ENCODE measurements at places on chromosomes 1 and 21.

DNA sequence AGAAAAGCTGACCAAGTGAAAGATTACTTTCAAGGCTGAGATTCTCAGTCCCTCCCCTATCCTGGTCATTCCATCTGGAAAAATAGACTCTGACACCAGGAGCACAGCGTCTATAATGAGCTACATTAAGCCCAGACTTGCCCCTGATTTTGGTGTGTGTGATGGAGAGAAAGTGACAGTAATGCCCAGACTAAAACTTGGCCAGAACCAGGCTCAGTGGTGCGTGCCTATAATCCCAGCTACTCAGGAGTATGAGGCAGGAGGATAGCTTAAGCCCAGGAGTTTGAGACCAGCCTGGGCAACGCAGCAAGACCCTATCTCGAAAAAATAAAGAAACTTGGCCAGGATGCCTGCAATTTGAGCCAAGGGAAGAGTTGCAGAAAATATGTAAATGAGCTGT, 15.9 kb downstream of the PLEKHA6 start:
- no peak for DNase-seq

DNA sequence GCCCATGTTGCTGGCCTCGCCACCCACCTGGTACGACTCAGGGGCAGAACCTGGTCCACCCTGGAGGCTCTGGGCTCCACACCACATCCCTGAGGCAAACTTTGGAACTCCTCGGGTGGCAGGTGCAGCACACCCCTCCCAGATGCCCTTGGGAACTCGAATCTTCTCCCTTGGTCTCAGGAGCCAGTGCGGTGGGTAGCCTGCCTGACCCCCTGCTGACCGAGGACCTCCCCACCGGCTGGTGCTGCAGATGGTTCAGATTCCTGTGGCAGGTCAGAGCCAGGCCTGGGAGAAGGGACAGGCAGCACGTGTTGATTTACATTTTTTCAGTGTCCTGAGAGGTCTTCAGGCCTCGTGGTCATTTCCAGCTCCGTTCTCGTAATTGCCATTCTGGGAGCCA, 6.3 kb upstream of the CFAP410 start:
- no peak for DNase-seq

- DNase-seq = no peak
Measured at GRCh38 chr1:165826565-165827267, 698 bp upstream of the UCK2 start.

- no peak for DNase-seq
Measured at GRCh38 chr1:160619742-160620277, 27.0 kb downstream of the SLAMF1 start.

GRCh38 chr21:15653710-15654109, 76.1 kb upstream of the USP25 start:
- no peak for DNase-seq

DNA sequence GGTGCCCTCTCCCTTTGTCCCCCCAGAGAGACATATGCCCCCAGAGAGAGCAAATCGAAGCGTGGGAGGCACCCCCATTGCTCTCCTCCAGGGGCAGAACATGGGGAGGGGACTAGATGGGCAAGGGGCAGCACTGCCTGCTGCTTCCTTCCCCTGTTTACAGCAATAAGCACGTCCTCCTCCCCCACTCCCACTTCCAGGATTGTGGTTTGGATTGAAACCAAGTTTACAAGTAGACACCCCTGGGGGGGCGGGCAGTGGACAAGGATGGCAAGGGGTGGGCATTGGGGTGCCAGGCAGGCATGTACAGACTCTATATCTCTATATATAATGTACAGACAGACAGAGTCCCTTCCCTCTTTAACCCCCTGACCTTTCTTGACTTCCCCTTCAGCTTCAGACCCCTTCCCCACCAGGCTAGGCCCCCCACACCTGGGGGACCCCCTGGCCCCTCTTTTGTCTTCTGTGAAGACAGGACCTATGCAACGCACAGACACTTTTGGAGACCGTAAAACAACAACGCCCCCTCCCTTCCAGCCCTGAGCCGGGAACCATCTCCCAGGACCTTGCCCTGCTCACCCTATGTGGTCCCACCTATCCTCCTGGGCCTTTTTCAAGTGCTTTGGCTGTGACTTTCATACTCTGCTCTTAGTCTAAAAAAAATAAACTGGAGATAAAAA, 8.4 kb downstream of the EFNA3 start:
- no peak for DNase-seq

- no peak for DNase-seq
Measured at GRCh38 chr21:22582026-22582425, 1583.8 kb downstream of the NCAM2 start.

DNA sequence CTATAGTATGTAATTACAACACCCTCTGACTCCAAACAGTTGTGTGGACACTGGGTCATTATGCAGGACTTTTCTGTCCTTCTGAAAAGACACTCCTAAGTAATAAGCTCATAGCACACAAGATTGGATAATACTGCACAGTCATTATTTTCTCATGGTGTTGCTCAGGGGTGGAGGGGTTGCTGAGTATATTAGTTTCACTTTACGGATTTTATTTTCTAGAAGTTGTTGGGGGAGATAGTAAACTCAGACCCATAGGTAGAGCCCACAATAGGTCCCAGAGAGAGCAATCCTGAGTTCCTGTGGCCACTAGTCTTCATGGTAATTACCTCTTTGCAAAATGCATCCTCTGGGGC, 53.4 kb downstream of the DUSP10 start:
- DNase-seq = no peak

GRCh38 chr1:175861626-175862367, 118.4 kb upstream of the TNR start:
- DNase-seq = no peak

DNA sequence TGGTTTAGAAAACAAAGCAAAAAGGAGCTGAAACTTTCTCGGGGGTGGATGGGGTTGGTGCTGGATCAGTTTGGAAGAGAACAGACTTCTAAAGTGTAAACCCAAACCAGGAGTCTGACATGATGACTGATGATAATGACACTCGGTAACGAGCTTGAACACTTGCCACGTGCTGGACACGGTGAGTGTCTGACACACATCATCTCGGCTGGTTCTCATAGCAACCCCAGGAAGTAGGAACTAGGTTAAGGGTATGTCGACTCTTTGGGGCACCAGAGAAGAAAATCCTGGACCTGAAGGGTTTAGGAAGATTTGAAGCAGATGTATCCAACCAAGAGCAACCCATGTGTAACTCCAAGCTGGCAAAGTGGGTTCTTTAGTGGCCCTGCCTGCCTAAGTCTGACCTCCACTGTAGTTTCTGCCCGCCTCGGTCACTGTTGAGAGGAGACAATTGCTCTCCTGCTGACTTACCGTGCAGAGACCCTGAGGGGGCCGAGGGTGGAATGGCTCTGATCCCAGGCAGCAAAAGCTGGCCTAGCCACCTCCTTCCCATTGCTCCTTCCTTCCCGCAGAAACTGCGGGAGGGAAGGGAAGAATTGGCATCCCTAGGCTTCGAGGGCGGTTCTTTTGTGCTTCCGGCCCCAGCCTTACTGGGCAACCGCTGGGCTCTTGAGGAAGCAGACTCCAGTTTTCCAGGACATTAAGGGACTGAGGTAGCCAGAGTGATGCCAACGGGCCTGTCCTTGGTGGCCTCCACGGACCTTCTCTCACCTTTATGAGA, 156.0 kb downstream of the TOMM20 start:
- no peak for DNase-seq

- DNase-seq = no peak
Measured at GRCh38 chr1:224064150-224064549, 49.8 kb upstream of the FBXO28 start.

GRCh38 chr1:86993269-86993985, 79.0 kb downstream of the HS2ST1 start:
- no peak for DNase-seq

GRCh38 chr1:11530731-11531311, 51.9 kb downstream of the DISP3 start:
- DNase-seq = no peak

DNA sequence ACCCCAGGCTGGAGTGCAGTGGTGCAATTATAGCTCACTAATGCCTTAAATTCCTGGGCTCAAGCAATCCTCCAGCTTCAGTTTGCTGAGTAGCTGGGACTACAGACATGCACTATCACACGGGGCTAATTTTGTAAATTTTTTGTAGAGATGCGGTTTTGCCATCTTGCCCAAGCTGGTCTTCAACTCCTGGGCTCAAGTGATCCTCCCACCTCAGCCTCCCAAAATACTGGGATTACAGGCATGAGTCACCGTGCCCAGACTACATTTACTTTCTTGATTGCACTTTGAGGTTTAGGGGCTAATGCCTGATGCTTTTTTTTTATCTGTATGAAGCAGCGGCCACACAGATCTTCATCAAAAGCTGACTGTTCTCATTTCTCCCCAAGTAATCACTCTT, 124.6 kb downstream of the KIF26B start:
- DNase-seq = no peak

GRCh38 chr1:18941221-18942141, 15.0 kb downstream of the IFFO2 start:
- DNase-seq = no peak

DNA sequence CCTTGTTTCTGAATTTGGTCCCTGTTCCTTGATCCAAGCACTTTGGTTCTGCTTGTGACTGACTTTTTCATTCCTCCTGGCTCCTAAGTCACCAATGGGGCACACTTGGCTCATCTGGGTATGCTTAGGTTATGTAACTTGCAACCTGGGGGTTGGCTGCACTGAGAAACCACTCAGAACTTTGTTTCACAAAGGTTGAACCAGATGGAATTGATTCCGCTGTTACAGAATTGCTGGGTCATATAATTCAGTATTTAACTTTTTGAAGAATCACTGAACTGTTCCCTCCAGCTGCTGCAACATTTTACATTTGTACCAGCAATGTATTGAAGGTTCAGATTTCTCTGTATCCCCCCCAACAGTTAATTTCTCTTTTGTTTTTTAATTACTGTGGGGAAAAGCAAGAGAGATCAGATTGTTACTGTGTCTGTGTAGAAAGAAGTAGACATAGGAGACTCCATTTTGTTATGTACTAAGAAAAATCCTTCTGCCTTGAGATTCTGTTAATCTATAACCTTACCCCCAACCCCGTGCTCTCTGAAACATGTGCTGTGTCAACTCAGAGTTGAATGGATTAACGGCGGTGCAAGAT, 9.6 kb upstream of the NVL start:
- no peak for DNase-seq

GRCh38 chr1:228373681-228374571, 32.7 kb downstream of the TRIM11 start:
- DNase-seq = no peak

DNA sequence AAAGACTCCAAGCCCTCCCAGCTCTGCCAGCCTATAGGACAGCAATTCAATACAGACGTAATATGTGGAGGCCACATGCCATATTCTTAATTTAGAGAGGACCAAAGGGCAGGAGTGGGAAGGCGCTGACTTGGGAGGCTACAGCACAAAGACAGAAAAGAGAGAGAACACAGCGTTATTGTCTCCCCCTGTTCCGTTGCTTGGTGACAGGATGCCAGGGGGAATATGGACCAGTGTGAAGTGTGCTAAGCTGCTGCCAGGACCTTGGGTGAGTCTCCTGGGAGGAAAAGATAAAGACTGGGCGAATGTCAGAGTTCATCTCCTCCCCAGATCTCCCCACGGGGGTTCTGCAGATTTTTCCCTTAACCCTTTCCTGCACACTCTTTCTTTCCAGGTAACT, 102.1 kb upstream of the ADAR start:
- DNase-seq = no peak

- peak; percentile 46 for DNase-seq
Measured at GRCh38 chr1:236103646-236104218, 38.6 kb upstream of the GPR137B start.

DNA sequence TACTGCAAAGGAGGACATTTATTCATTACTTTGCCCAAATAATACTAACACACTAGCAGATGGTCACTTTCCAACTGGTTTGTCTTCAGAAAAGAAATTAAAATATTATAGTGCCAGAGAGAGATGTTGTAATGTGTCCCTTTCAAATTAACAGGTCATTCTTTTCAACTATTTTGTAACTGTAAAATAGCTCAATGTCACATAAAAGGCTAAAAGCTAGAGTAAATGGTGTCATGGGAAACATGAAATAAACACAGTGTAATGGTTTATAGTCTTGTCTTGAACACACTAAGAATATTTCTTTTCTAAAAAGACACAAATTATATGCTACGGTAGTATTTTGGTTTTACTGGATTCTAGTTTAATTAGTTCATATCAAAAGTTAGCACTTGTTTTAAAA, 77.8 kb downstream of the ADGRL2 start:
- DNase-seq = no peak

DNA sequence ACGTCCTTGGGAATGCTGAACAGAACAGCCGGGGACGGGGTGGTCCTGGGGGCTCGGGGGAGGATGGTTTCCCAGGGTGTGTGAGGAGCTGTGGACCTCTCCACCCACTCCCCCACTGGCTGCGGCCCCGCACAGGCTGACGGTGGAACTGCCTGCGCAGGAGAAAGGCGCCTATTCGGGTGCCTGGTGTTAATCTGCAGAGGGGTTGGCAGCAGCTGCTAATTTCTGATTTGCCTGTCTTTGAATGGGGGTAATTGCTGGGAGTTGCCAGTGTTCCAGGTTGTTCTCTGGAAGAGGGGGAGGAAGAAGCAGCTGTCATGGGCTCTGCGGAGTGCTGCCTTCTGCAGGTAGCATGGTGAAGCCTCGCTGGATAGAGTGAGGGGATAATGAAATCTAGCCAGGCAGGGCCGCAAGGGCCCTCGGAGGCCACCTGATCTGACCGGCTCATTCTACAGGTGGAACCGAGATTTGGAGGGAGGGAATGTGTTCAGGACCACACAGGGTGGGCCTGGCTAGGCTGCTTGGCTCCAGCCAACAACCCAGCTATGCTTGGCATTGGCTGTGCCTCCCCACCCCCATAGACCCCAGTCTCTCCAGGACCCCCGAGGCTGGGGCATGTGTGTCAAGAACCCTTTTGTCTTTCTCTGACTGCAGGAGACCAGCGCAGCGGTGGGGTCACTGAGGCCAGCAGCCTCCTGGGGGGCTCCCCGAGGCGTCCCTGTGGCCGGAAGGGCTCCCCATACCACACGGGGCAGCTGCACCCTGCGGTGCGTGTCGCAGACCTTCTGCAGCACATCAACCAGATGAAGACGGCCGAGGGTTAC, 67.1 kb downstream of the PTPRU start:
- no peak for DNase-seq

- DNase-seq = no peak
Measured at GRCh38 chr1:225928186-225929175, 4.4 kb upstream of the PYCR2 start.

DNA sequence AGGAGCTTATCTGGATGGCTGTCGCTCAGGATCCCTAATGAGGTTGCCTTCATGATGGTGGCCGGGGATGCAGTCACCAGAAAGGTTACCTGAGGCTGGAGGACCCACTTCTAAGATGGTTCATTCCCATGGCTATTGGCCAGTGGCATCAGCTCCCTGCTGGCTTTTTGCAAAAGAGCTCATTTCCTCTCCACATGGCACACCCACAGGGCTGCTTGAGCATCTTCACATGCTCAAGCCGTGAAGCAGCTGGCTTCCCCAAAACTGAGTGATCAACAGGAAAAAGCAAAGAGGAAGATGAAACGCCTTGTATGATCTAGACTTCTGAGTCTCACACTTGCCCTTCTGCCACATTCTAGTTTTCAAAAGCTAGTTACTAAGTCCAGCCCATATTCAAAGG, 124.6 kb upstream of the CXADR start:
- DNase-seq = no peak

DNA sequence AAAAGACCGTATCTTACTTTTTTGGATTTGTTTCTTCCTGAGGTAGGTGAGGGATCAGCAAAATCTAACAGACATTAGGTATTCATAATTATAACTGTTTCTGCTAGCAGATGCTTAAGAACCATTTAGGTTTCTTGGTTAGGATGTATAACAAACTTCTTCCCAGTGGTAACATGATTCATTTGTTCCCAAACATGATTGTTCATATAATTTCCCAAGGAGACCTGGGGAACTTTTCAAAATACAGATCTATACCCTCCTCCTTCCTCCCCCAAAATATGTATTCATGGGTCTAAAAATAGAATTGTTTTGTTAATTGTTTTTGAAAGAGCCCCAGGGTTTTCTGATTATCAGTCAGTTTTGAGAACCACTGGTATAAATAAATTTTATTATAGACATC, 228.2 kb downstream of the COP1 start:
- DNase-seq = no peak

All from T-helper 9 cell (primary cell).